ENCODE measurements at places on chromosomes 2 and 18.

DNA sequence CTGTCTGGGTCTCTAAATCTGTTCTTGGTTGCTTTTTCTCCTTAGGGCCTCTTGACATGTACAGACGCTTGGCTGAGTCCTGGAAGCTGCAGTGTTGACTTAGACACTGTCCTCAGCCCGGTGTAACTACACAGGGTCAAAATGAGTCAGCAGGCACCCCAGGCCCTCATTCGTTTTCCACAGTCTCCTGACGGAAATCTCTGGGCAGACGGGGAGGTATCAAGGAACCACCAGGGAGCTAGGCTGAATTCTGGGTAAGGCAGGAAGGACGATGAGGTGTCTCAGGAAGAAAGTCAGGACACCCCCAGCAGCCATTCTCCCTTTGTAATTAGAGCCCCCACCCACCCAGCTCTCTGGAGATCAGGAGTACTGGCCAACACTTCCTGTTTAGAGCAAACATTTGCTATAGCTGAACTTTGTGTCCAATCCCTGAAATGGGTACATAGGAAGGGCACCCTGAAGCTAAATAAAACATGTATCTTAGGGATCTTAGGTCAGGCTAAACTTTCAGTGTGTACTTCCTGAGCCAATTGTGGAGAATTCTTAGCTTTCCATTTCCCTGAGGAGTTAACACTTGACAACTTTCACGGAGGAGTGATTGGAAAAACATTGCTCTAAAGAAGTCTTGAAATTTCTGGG lies 23.9 kb upstream of the EPAS1 start:
- DNase-seq: no peak

- DNase-seq: no peak
Measured at GRCh38 chr18:46434629-46435028, 222.4 kb downstream of the LOXHD1 start.

DNA sequence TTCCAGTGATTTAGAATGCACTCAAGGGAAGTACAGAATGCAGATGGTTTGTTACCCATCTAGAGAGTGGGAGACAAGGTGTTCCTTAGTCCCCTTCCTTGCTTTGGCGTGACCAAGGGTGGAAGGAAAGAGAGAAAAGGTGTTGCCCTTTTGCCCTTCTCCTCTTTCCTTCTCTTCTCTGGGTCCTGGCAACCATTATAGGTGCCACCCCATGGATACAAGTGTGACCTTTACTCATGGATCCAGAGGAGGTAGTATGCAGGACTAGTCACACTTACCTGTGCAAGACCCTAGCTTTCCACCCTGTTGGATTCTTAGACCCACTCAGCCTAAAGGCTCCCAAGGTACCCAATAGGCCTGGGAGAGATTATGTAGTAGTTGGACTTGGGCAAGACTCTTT lies 11.6 kb upstream of the RBFA start:
- no peak for DNase-seq

DNA sequence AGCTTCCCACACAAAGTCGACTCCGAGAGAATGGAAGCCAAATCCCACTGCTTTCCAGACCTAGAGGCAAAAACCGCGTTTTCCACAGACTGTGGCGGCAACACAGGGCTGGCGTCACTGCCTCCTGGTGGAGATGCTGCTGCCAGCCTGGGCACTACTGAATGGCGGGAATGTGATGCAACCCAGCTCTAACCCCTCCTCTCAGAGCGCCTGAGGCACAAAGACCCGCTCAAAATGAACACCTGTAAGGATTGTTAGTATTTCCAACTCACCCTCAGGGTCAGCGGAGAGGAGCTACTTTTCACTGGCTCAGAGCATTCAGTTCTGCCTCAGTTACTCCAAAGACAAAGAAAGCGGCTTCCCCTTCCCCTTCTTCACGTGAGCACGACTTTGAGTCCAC lies 548.0 kb upstream of the SALL3 start:
- DNase-seq: no peak

- DNase-seq: no peak
Measured at GRCh38 chr2:32958821-32959220, 12.1 kb downstream of the LTBP1 start.
